ENCODE measurements at places on chromosomes 12 and 14.

DNA sequence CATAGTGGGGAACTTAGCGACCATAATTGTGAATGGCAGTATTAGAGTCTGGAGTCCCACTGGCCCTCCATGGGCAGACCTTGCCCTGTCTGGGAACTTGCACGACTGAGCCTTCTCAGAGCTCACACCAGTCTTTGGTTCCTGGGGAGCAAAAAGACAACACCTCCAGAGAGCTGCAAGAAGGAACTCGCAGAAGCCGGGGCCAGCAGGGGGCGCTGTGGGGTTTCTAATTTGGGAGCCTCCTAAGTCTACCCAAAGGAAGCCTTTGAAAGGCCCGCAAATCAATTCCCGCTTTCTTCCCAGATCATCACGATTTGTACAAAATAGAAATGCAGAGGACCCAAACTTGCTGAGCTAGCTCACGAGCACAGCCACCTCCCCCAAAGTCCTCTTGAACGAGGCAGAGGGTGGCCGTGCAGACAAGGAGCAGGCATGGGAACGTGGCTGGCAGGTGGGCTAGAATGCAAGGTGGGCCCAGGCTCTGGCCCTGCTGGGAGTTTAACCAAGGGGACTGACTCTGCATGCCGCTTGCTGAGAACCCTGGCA is 46.3 kb upstream of the FBXO21 start:
- DNase-seq = peak; percentile 82

DNA sequence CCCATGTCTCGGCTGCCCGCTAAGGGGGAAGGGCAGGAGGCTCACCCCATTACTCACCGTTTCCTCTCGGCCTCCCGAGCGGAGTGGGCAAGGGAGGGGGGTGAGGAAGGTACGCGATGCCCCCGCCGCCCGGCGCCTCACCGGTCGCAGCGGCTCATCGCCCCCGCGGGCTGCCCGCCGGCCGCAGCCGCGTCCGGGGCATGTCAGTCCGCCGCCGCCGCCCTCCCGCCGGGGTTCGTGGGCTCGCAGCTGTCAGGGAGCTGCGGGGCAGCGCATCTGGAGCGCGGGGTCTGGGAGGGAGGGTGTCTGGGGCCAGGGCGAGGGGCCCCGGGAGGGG is 461 bp downstream of the SLC8A3 start:
- DNase-seq = no peak

DNA sequence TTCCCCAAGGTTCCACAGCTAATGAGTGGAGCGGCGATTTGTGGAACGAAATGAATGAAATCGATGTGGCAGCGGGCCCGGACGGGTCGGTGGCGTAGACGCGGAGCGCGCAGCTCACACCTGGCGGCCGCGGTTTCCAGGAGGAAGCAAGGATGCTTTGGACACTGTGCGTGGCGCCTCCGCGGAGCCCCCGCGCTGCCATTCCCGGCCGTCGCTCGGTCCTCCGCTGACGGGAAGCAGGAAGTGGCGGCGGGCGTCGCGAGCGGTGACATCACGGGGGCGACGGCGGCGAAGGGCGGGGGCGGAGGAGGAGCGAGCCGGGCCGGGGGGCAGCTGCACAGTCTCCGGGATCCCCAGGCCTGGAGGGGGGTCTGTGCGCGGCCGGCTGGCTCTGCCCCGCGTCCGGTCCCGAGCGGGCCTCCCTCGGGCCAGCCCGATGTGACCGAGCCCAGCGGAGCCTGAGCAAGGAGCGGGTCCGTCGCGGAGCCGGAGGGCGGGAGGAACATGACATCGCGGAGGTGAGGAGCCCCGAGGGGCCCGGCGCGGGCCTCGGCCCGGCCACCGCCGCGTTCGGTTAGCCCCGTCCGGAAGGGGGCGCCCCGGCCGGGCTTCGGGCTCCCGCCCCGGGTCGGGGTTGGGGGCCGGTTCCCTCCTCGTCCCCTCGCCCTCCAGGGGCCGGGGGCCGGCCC is at the start of gene PTPN11:
Gene PTPN11, plus strand, starts transcription at position 340 of the 689 bp plus-strand sequence. Its CDS starts 165 bp downstream, at position 505.
- peak; percentile 91 for DNase-seq

- no peak for DNase-seq
These were observed 13.8 kb upstream of the PRKD1 start for GRCh38 chr14:29941401-29941800.

GRCh38 chr12:5305886-5306545 is 125.9 kb upstream of the NTF3 start:
- DNase-seq = no peak

- DNase-seq = no peak
These were observed 139.4 kb upstream of the RMST start for GRCh38 chr12:97323154-97323553.

DNA sequence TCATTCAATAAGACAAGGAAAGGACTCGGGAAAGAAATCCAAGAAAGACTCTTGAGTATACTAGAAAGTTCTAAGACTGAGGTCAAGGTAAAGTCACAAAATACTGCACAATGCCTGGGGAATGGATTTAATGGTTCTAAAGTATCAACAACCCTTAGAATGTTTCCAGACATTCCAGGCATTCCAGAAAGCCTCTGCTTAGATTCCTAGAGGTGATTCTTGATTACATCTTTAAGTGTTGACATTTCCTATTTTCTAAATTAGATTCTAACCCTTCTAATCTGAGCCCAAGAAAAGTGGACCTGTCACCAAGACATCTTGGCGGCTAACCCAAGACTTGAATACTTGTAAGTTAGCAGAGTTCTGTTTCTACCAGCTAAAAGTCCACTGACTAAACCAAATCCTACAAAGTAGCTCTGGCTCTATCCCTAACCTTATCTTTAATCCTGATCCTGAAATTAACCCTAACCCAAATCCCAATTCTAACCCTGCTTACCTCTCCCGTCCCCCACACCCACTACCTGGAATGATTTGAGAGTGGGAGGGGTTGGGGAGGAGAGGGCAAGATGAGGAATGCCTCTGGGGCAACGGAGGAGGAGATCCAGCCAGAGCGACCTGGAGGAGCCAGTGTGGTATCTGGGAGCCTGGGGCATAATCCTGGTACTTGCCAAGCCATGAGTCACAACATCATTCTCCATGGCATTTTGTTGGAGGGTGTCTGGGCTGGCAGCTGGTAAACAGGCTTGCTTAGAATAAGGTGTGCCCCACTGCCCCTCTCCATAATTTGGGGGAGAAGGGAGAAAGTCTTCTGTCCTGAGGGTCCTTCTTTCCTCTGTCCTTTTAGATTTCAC is 93.4 kb upstream of the HOXC13 start:
- DNase-seq = no peak

DNA sequence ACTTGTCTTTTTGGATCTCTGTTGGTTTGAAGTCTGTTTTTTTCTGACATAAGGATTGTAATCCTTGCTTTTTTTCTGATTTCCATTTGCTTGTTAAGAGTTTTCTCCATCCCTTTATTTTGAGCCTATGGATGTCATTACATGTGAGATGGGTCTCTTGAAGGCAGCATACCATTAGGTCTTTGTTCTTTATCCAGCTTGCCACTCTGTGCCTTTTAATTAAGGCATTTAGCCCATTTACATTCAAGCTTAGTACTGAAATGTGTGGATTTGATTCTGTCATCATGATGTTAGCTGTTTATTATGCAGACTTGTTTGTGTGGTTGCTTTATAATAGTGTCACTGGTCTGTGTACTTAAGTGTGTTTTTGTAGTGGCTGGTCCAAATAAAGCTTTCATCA is 100.0 kb downstream of the CCDC91 start:
- DNase-seq = no peak

DNA sequence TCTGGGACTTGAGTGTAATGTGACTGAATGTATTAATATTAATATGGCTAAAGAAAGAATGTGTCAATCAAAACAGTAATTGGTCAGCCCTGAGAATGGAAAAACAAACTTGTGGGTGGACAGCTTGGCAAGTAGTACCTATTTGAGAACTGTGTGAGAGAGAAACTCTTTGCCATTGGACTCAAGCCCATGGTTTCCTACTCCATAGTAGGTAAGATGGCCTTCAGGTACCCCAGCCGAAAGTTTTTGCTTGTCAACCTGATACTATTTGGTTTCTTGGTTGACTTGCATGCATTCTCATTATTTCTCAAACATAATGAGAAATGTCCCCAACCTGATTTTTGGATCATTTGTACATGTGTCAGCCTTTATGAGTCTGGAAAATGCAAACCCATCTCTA is 391.1 kb downstream of the MDGA2 start:
- no peak for DNase-seq

GRCh38 chr14:53109105-53110041 is 43.8 kb downstream of the DDHD1 start:
- DNase-seq = peak; percentile 64
